ENCODE measurements at places on chromosomes 4 and X.

DNA sequence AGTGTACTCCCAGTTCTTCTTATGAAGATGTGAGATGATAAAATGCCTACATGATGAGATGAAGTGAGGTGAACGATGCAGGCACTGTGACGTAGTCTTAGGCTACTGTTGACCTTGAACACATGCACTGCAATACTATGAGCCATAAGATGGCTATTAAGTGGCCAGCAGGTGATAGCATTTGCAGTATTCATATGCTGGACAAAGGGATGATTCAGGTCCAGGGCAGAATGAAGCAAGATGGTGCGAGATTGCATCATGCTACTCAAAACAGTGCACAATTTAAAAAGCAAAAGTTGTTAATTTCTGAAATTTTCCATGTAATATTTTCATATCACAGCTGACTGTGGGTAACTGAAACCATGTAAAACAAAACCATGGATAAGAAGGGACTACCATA is 781.4 kb downstream of the PCDH18 start:
- no peak for DNase-seq

DNA sequence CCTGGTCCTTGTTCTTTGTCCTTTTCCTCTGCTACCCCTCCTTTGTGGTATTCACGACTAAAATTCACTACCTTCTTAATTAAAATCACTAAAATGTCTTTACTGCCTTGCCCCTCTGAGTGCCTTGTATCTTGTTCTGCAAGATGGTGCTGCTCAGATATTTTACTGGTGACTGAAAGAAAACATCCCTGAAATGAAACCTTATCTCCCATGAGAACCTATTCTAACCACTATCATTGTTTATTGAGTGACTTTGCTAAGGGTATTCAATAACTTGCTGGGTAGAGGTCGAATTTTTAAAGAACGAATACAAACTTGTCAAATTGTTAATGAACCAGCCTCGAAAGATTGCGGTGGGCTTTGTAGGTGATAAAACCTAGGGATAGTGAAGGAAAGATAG is 52.8 kb downstream of the SPRY1 start:
- no peak for DNase-seq

- DNase-seq = no peak
Observed at GRCh38 chrX:46814966-46815365, 21.9 kb upstream of the RP2 start.

- DNase-seq = no peak
Observed at GRCh38 chrX:77564823-77565222, 117.6 kb downstream of the FGF16 start.

DNA sequence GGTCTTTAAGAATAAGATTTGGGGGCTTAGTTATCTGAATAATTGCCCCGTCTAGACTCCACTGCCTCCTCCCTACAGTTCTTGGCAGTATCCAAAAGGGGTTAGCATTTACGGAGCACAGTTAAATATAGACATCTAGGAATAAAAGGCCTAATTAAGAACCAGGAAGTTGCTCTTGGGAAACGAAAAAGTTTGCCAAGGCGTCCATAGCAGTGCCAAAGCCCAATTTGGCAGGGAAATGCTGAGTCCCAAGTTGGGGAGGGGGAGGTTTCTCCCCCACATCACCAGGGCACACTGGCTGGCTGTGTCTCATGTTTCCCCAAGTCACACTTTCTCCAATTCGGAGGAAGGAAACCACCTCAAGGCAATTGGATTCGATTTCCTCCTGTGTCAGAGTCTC is 338.7 kb downstream of the FBXW7 start:
- DNase-seq = no peak

DNA sequence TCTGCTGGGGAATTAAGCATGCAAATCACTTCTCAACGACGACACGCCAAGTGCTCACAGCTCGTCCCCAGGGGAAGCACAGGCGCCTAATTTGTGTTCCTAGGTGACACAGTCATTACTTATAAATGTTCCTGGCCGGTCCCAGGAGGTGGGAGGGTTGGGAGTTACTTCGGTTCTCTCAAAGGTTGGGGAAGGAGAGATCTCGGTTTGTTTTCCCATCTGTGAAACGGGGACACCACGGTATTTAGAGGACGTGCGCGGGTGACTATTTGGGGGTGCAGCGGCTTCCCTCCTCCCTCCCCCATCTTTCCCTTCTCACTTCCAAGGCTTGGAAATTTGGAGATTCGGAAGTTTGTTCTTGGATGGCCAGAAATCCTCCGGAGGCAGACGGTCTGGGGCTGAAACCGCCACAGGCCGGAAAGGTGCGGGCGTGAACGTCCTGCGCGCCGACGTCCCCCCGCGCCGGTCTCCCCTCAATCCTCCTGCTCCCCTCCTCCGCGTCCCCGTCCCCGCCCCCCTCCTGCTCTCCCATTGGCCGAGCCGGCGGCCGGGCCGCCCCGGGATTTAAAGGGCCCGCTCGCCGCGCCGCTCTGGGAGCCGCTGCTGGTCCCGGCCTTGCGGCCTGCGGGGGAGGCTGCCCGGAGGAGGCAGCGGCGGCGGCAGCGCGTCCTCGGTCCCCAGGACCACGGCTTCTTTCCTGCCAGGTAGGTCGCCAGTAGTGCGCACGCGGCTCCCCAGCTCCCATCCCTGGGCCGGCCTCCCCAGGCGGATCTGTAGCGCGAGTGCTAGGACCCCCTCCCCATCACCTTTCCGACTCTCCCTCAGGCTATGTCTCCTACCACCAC is at the start of gene PORCN:
Gene PORCN (plus strand): TSS at position 593 of the 845 bp plus-strand sequence. CDS start 829 bp downstream, outside the sequence.
- DNase-seq = peak; percentile 58

- DNase-seq = no peak
Observed at GRCh38 chr4:33063241-33063640, 2343.1 kb downstream of the PCDH7 start.

GRCh38 chr4:14196131-14196530 is 568.6 kb upstream of the BOD1L1 start:
- no peak for DNase-seq

GRCh38 chrX:6558979-6559378 is 24.1 kb upstream of the VCX3A start:
- DNase-seq = no peak

- DNase-seq = no peak
Observed at GRCh38 chr4:81061344-81061730, 30.8 kb downstream of the BMP3 start.

- DNase-seq = no peak
Observed at GRCh38 chr4:124481123-124481522, 231.4 kb downstream of the ANKRD50 start.

DNA sequence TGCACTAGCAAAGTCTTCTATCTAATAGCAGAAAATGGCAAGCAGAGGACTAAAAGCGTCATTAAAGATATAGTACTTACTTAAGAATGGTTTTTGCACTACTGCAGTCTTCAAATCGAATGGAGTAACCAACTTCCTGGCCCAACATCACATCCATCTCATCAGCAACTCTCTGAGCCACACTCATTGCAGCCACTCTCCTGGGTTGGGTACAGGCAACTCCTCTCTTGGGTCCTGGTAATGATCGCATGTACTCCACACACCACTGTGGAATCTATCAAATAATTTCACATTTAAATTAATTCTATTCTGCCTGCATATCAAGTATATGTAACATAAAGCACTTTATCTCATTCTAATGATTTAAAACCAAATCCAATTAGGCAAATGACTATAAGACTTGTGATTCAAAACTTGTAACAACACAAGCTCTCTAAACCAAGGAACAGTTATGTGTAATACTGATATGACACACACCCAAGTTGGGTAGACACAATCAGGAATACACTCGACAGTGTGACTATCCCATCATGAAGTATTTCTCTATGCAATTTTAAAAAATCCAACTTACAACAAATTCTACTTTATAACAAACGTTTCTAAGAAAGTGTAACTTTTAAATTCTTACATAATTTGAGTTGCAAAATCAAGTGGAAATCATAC is 13.6 kb downstream of the DHX15 start:
- no peak for DNase-seq

DNA sequence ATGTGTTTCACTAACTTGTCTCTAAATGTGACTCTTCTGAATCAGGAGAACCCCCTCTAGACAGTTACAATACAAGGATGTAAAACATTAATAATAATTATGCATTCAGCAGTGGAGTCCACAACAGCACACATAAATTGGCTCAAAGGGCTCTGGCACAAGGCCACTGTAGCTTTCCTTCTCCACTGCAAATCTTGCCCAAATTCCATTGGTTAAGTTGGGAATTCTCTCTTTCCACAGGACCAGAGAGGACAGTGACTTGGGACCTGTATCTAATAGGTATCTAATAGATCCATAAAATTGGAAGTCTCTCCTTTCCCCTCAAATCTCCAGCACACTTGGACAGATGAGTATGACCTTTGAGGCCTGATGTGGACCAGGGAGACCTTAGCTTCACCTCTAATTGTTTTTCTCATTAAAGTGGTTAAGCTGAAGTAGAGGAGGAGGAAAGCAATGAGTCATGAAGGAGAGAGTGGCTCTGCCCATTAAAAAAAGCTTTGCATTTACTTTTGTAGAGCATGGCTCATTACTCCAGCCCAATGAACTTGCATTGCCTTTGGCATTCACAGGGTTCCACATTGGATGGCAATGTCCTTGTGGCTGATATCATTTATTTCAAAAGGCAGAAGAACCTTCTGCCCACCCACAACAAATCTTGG is 72.3 kb upstream of the SH3RF1 start:
- DNase-seq = no peak

DNA sequence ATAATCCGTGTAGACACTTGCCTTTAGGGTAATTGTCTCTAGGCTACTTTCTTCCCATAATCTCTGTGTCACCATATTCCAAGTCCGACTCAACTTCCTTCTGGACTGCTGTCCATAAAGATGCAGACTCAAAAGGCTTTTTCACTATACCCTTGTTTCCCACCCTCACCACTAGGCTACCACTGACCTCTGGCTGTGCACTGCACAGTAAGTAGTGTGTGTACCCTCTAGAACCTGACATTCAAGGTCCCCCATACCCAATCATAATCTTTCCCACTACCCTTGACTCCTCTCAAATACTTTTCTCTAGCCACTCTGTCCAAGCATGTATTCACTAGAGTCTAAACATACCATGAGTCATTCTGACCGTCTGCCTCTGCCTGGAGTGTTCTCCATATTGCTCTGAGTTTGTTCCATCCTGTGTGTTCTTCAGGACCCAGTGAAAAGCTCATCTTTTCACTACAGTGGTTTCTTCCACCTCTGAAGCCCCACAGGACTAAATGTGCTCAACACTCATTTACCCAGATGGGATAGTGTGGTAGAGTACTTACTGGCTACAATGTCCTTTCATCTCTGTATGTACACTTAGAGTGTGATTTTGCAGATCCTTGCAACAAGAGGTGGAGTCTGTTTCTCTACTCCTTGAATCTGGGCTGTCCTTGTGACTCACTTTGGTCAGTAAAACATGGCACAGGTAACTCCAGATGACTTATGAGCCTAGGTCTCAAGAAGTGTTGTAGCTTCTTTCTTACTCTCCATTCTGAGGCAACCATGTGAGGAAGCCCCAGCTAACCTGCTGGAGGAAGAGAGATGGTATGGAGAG is 17.4 kb downstream of the JADE3 start:
- no peak for DNase-seq

DNA sequence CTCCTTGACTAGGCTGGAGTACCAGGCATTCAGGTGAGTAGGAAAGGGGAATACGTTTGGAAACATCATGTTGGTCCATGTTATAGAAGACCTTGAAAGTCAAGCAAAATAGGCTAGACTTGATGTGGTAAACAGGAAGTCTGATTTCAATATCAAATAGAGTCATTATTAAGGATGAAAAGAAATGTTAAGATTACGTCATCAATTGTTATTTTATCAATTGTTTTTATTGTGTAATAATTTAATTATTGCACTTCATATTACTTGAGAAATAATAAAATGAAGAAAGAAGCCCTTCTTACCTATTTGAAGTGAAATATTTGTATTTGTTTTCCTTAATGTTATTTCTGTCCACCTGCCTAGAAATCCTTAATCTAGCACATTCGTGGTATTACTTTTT is 361.0 kb upstream of the HAND2 start:
- DNase-seq = no peak

- no peak for DNase-seq
Observed at GRCh38 chrX:69161371-69161770, 3.9 kb downstream of the PJA1 start.

DNA sequence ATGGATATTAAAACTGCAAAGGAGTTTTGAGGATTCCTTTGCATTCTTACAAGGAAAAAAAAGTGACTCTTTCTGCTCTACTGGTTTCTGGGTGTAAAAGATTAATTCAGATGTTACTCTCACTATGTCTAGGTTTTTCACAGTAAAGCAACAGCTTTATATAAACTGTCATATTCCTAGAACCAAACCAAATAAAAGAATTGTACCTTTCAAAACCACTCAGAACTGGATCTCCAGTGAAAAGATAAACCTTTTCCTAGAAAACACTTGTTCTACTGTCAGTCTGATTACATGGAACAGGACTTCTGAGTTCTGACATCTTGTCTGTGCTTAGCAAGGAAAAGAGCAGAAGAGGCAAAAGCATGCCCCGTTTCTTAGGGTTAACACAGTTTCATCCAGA is 5.0 kb upstream of the PPID start:
- DNase-seq = no peak

DNA sequence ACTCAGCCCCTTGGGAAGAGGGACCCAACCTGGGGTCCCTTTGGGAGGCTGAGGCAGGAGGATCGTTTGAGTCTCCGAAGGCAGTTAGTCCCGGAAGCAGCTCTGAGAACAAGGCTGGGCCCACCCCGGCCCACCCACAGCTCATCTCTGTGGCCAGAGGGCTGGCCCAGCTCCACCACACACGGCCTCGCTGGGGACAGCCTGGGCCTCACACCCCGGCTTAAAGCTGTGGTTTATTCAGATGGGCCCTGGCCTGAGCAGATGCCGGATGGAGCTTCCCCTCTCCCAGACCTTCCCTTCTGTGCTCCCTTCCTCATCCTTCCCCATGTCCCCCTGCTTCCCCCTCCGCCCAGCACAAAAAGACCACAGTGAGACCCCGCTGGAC is 54.4 kb downstream of the FAM53A start:
- no peak for DNase-seq

DNA sequence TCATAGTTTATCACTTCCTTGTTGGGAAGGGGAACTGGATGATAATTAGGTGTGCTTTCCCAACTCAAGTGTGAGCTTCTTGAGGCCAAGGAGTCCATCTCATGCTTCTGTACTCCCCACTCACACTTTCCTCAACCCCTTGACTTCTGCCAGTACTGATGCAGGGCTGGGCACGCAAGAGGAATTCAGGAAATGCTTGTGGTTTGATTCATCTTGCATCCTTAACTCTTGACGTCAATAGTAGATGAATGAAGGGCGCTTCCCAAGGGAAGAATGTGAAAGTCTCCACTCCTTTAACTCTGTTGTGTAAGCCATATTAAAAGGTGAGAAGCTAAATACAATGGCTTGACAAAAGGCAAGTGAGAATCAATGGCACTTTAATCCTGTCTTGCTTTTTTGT is 101.8 kb downstream of the AGTR2 start:
- no peak for DNase-seq

- no peak for DNase-seq
Observed at GRCh38 chr4:77153006-77153405, 4.0 kb upstream of the CCNG2 start.

- DNase-seq = no peak
Observed at GRCh38 chr4:993111-994029, at the start of gene SLC26A1. TSS of gene SLC26A1 (minus strand) at chr4:993404. CDS start at chr4:991703, 1,701 bp downstream.

DNA sequence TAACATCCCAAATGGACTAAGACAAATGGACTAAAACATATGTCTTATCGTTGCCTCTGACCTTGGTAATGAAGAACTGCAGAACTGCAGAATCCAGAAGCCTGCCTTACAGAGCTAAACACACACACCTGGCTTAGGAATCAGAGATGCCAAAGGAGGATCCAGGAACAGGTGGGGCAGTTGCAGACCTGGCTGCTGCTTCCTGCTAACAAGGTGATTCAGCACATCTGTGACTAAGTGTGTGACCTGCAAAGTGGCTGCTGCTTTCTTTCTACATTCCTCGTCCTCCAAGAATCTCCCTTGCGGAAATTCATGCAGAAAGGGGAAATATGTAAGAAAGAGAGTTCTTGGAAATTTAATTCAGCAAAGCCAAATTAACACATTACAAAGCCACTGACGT is 96.8 kb upstream of the NLGN4X start:
- no peak for DNase-seq
